Stimulated activated CD8-positive, alpha-beta memory T cell treated with anti-CD3 and anti-CD28 coated beads, Interleukin-4, amount 100 ng/mL, for 1 hour (primary cell): ENCODE measurements at places on chromosomes 1 and 21.
A peak's percentile ranks its signal among the peaks of the same experiment; 100 is the strongest.

- no peak for DNase-seq
Measured at GRCh38 chr1:174726167-174726879, 273.4 kb upstream of the CACYBP start.

- DNase-seq: no peak
Measured at GRCh38 chr1:113536182-113536780, 146.0 kb downstream of the MAGI3 start.

DNA sequence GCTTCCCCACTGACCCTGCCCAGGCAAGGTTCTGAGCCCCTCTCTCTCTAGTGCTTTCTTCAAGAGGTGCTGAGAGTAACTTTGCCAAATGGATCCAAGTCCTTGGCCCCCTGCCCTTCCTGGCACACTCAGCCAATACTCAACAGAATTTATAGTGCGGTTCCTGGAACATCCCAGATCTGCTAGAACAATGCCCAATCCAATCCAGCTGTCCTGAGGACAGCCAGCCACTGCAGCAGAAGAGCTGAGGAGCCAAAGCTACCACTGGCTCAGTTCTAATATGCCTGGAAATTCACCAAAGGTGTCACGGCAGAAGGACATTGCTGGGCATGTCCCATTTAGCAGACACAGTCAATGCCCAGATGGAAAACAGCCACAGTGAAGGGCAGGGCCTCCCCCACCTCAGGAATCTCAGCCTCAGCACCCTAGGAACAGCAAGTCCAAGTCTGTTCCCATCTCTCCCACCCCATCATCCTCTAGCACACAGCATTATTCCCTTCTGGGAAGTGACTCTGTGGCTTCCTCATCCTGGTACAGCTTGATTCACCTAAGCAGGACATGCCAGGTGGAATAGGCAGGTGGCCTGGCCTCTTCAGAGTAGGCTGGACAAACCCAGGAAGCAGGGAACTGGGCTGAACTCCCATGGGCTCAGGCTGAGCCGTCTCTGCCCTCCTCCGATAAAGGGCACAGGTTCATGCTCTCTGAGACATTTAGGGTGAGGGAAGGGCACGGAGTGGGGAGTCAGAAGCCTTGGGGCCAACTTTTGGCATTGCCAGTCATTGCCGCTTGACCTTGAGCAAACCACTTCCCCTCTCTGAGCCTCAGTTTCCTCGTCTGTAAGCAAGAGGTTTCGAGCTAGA is 24.6 kb downstream of the PMVK start:
- DNase-seq: no peak

GRCh38 chr1:32953495-32953894 is 11.1 kb downstream of the RNF19B start:
- DNase-seq: no peak

DNA sequence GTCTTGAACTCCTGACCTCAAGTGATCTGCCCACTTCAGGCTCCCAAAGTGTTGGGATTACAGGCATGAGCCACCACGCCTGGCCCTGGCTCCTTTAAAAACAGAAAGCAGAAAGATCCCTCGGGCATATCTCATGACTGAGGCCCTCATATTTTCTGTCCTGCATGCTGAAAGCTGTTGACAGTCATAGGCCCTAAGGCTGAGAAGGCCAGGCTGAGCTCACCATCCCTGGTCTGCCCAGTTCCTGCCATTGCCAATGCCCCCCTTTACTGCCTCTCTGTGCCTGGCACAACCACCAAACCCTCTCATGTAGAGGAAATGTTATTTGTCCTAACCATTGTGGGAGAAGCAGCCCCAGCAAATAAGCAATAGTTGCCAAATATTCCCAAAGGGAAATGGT is 12.7 kb downstream of the CD34 start:
- no peak for DNase-seq

- no peak for DNase-seq
Measured at GRCh38 chr1:31029026-31029425, 36.5 kb downstream of the PUM1 start.

GRCh38 chr1:164937291-164937690 is 378.3 kb downstream of the PBX1 start:
- DNase-seq: no peak

DNA sequence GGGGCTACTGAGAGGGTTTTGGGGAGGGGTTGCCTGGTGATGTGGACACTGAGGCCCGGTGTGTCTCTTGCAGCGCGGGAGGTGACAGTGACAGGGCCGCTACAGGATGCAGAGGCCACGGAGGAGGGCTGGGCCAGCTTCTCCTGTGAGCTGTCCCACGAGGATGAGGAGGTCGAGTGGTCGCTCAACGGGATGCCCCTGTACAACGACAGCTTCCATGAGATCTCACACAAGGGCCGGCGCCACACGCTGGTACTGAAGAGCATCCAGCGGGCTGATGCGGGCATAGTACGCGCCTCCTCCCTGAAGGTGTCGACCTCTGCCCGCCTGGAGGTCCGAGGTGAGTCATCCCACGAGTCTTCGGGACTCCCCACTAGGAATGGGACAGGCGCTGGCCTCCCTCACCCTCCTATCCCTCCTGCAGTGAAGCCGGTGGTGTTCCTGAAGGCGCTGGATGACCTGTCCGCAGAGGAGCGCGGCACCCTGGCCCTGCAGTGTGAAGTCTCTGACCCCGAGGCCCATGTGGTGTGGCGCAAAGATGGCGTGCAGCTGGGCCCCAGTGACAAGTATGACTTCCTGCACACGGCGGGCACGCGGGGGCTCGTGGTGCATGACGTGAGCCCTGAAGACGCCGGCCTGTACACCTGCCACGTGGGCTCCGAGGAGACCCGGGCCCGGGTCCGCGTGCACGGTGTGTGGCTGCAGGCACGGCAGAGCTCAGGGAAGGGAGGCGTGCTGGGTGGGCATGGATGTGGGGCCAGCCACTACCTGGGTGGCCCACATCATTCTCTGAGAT is 72.5 kb downstream of the OBSCN start:
- no peak for DNase-seq

DNA sequence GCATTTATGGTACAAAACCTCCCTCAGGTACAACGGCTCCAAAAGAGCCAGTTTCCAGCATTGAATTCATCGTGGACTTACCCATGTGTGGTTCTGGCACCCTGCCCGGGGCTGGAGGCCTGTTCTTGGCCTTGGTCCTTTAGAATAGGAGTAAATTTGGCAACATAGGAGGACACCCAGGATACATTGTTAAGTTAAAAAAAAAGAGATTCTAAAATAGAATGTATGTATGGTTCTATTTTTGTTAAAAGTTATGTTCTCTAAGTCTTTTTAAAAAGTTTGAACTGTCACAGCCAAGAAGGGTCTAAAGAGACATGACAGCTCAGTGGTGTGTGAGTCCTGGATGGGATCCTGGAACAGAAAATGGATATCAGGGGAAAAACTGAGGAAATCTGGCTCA is 25.9 kb downstream of the EPHX1 start:
- no peak for DNase-seq

DNA sequence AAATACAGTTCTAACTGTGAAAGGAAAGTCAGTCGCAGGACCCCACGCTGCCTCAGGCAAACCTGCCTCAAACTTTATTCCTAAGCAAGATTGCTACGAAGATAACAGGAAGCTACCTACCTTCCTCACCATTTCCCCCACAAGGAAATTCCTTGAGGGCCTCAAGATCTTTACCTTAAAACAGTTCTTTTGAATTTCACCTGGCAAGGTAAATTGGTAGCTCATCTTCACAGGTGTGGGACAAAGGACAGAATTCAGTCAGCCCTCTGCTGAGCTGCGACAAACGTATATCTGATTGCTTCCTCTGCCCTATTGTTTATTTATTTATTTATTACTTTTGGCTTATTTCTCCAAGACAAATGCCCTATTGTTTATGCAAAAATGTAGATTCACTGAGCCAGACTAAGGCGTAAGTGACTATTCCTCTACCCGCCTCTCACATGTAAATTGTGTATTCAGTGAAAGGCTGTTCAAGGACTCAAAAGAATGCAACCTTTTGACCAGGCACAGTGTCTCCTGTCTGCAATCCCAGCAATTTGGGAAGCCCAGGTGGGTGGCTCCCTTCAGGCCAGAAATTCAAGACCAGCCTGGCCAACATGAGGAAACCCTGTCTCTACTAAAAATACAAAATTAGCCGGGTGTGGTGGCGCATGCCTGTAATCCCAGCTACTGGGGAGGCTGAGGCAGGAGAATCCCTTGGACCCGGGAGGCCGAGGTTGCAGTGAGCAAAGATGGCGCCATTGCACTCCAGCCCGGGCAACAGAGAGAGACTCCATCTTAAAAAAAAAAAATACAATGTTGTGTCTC is 17.3 kb upstream of the PKNOX1 start:
- DNase-seq: no peak

DNA sequence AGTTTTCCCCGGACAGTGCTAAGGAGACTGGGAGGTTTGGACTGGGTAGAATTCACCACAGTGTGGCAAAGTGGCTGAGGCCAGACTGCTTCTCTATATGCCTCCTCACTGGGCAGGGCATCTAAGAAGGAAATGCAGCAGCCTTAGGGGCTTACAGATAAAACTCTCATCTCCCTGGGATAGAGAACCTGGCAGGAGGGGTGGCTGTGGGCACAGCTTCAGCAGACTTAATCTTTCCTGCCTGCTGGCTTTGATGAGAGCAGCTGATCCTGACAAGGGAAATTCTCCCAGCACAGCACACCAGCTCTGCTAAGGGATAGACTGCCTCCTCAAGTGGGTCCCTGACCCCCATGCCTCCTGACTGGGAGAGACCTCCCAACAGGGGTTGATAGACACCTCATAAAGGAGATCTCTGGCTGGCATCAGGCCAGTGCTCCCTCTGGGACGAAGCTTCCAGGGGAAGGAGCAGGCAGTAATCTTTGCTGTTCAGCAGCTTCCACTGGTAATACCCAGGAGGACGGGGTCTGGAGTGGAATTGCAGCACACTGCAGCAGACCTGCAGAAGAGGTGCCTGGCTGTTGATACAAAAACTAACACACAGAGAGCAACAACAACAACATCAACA is 25.2 kb downstream of the KIFAP3 start:
- DNase-seq: no peak

- no peak for DNase-seq
Measured at GRCh38 chr1:23684415-23684814, 7.2 kb upstream of the RPL11 start.

- no peak for DNase-seq
Measured at GRCh38 chr1:182608845-182609610, 4.8 kb upstream of the RGS16 start.

DNA sequence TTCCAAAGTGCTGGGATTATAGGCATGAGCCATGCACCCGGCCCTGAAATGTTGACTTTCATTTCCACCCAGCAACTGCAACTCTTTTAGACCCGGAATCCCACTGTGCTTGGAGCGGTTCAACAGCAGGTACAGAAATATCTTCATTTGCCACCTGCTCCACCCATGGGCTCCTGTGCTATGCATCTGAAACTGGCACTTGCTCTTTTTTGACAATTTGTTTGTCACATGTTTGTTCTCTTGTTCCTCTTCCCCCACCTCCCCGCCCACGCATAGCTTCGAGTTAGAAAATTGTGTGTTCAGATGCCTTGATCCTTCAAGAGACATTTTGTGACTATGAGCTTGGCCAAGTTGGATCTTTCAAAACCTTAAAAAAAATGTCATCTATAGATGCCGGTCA is 2.4 kb upstream of the IFNLR1 start:
- DNase-seq: no peak

- DNase-seq: no peak
Measured at GRCh38 chr21:37575580-37575979, 209.0 kb downstream of the DYRK1A start.

- no peak for DNase-seq
Measured at GRCh38 chr1:107318932-107319331, 178.1 kb downstream of the NTNG1 start.

DNA sequence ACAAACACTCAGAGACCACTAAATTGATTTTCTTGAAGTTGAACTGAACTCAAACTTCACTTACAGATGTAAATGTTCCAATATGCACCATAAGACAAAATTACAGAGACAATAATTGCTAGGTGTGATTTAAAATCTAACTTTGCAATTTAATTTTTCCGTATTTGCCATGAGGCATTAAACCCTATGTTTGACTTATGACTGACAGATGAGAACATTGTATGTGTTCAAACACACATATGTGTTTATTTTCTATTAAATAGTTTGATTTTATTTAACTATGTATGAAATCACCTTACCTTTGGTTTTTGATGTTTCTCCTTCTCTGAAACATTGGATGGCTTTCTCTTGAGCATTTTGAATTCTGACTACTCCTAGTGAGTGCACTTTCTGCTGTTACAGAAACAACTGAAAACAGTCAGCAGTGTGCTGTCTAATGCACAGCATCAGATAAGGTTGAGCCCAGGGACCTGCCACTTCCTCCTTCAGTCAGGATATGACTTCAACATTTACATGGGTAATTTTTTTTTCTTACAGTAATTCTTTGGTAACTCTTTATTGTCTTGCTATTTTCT is at the start of gene SAMSN1:
Gene SAMSN1 (minus strand): TSS at position 410 of the 575 bp plus-strand sequence. CDS start 54 bp downstream, at position 356.
- peak; percentile 35 for DNase-seq

DNA sequence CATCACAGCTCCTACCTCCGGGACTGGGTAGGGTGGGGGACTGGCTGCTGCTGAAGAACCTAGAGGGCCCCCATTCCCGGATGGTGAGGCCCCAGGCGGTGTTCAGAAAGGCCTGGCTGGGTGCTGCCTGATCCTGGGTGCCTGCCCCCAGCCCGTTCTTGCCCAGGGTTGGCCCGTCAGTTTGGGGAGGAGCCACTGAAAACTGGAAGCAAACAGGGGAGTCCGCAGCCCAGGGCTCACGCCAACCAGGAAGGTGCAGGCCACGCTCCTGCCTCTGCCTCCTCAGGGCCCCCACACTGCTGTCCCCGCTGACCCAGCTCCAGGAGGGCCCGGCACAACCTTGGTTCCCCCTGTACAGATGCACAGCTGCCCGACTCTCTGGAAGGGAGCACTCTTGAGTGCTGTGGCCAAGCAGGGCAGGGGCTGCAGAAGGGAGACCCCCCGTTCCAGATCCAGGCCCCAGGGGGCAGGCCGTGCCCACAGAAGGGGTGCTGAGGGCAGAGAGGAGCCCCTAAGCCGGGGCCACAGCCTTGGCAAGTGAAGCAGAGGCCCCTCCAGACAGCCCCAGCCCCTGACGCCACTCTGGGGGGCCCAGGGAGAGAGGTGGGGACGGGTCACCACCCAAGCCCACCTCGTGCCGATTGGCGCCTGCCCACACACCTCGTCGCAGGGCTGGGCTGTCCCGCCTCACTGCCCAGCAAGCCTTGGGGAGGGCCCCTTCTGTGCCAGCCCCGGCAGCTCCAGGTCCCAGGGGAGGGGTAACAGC is 5.5 kb downstream of the C1QTNF12 start:
- DNase-seq: no peak

DNA sequence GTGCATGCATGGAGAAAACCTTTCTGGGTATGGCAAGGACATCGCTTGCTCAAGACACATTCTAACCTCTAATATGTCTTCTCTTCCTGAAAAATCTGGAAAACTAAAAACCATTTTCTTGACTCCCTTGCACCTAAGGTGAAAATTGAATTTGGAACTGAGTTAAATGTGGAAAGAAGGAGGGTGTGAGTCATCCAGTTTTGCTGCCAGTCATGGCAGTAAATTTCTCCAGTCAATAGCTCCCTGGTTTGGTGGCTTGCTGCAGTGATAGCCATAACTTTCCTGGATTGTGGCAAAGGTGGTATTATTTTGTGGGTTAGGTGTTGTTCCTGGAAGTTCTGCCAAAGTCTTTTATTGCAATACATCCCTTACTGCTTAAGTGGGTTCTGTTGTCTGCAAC is 2.5 kb downstream of the ZCCHC17 start:
- no peak for DNase-seq

GRCh38 chr1:57162607-57163261 is 196.9 kb upstream of the C8B start:
- no peak for DNase-seq
